Activated T-cell treated with anti-CD3 and anti-CD28 coated beads for 1 hour (primary cell): ENCODE measurements at places on chromosomes 7 and 10.

- no peak for DNase-seq
Observed at GRCh38 chr10:30000802-30001571, 58.4 kb downstream of the JCAD start.

DNA sequence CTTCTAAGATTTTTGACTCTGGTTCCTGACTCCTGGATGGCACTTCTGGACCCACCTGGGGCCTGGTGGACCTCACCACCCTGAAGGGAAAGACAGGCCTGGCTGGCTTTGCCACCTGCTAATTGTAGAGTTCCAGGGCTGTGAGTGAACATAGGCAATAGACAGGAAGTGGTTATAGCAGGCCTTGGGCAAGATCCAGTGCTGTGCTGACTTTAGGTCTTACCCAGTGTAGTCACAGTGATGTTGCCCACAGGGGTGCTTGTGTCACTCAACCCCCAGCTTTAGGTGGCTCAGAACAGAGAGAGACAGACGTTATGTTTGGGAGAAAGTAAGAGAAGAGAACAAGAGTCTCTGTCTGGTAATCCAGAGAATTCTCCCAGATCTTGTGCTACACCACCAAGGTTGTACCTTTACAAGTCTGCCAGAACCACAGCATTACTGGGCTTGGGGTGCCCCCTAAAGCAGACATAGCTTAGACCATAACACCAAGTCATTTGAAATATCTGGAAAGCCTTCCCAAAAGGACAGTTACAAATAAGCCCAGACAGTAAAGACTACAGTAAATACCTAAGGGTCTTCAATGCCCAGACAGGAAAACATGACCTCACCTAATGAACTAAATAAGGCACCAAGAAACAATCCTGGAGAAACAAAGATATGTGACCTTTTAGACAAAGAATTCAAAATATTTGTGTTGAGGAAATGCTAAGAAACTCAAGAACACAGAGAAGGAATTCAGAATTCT, 303.4 kb downstream of the PCLO start:
- no peak for DNase-seq

DNA sequence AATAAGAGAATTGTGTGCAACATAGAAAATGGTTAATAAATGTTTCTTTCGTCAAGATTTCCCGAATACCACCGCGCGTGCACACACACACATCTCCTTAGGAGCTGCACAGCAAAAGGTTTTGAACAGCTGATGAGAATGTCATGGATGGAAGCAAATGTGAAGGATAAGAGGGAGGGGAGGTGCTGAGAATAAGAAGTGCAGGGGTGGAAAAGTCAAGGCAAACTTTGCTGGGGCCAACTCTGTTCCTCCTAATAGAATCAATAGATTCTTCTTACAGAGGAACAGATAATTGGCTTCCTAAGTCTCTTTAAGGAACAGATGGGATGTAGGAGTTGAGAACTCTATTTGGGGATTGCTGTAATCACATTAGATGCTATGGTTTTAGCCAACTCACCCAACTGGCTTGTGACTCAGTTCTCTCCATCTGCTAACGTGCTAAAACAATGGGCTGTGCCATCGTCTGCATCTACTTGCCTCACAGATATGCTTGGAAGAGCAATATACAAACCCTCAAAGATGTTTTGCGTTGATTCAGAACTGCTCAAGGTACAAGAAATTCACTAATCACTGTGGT, 408.2 kb upstream of the CELF2 start:
- DNase-seq = no peak

- no peak for DNase-seq
Observed at GRCh38 chr10:132425757-132426155, 28.8 kb downstream of the PWWP2B start.

- no peak for DNase-seq
Observed at GRCh38 chr10:86411281-86411841, 44.8 kb upstream of the GRID1 start.

GRCh38 chr7:42244828-42245227, 7.8 kb upstream of the GLI3 start:
- DNase-seq = no peak

GRCh38 chr10:80411681-80412220, 3.4 kb downstream of the PRXL2A start:
- DNase-seq = no peak

- DNase-seq = no peak
Observed at GRCh38 chr7:23970193-23970592, 260.2 kb downstream of the STK31 start.

DNA sequence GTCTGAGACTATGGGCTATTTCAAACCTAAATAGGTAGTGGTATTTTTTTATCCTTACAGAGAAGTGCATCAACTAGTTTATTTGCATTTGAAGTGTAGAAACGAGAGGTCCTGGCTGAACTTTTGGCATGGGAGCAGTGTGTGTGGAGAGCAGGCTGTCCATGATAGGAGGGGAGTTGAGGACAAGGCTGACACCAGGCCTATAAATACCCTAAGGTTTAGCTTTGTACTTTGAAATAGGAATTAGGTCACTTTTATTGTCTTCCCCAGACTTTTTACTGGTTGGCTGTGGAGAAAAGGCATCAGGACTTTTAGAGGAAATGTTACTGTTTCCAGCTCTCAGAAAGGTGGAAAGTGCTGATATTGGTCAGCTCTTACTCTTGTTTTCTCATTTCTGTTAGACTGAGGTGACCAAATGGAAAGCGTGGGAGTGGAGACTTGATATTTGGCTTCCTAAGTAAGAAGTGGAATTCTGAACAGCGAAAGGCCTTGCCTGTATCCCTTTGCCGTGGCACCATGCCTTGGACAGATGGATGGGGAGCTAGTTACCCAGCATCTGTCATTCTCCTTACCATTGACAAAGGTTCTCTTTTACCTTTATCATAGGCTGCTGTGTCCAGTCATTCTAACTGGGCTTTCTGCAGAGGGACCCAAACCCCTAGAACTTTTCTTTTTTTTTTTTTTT, 46.0 kb downstream of the GBF1 start:
- DNase-seq = no peak

- no peak for DNase-seq
Observed at GRCh38 chr7:76040126-76040525, 7.7 kb downstream of the STYXL1 start.

DNA sequence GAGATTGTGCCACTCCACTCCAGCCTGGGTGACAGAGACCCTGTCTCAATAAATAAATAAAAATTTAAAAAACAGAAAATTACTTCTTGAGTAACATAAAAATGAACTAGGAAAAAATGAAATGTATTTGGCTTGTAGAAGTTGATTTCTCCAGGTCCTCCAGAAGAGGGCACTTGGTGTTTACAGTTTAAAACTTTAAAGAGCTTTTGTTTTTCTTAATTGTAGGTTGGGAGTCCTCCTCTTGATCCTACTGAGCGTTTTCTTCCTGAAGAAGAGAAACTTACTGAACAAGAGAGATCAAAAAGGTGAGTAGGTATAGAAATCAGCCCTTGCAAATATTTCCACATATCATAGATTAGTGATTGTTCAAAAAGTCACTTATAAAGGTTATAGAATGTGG, 16.2 kb downstream of the KIFBP start:
- DNase-seq = no peak

DNA sequence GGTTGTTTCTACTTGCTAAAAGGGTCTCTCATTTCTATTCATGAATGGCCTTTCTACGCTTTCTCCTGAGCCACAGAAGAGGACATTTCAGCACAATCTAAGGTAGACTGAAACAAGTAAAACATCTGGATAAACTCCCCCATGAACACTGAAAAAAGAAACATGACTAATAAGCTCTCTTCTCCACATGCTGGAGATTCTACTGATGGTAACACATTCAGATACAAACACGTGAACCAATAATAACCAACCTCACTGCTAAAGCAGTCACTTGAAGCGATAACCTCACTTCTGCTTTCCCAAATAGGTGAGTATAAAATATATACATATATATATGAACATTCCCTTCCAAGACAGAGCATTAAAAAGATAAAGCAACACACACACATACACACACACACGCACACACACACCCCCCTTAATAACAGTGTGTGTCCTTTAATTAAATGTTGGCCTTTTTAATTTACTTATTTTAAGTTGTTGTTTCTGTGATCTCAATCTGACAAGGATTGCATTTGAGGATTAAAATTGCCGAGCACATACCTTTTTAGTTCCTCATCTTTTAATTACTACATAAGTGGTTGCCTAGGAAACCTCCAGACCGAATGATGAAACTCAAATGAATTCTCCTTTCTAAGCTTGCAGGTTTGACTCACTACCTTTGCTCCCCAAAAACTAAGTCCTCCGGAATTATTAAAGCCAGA, 292.4 kb upstream of the KLF14 start:
- DNase-seq = no peak

- no peak for DNase-seq
Observed at GRCh38 chr7:159015454-159016410, 128.9 kb downstream of the VIPR2 start.

GRCh38 chr10:103431902-103432301, 20.3 kb downstream of the CALHM2 start:
- DNase-seq = no peak

DNA sequence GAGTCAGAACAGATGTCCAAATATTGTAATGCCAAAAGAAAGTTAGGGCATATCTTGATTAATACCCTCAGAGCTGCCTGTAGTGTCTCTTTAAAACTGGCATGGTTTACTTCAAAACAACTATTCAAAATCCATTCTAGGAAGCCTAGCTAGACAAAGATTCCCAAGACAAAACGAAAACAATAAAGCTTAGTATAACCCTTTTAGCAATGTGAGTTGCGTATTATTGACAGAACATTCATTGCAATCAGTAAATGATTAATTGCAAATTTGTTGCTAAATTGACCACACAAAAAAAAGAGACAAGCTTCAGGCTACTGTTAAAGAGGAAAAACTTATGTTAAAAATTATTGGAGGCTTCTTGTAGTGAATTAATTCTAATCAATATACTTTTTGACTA, 406.9 kb downstream of the DGKB start:
- DNase-seq = no peak

- DNase-seq = no peak
Observed at GRCh38 chr7:117017702-117018266, 64.5 kb downstream of the ST7 start.

DNA sequence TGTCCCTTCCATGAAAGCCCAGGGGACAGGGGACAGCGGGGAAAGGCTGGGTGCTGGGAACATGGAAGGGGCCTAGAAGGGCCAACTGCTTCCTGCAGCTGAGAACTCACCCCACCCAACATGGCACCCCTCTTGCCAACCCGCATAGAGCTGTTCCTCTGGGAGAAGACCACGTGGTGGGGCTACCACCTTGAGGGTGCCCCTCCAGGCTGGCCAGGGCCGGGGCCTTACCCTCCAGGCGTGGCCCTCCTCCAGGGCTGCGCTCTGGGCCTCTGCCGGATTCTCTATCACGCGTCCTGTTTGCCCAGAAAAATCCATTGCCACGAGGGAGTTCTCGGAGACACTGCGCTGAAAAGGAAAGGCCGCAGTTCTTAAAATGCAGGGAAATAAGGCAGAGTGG, 39.9 kb upstream of the DDC start:
- DNase-seq = no peak

DNA sequence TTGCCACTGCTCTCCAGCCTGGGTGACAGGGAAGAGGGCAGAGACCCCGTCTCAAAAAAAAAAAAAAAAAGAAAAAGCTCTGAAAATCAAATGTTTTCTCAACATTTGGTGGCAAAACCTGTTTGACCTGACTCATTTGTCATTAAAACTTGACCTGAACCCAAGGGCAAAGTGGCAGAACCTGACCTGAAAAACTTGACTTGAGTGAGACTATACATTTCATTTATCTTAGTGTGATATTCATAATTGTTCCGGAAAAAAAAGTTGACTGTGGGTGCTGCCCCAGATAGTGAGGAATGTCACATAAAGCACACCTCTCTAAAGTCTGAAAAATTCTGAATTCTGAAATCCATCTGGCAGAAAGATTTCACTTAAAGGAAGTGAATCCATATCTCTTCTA, 2.3 kb upstream of the TAX1BP1 start:
- no peak for DNase-seq

DNA sequence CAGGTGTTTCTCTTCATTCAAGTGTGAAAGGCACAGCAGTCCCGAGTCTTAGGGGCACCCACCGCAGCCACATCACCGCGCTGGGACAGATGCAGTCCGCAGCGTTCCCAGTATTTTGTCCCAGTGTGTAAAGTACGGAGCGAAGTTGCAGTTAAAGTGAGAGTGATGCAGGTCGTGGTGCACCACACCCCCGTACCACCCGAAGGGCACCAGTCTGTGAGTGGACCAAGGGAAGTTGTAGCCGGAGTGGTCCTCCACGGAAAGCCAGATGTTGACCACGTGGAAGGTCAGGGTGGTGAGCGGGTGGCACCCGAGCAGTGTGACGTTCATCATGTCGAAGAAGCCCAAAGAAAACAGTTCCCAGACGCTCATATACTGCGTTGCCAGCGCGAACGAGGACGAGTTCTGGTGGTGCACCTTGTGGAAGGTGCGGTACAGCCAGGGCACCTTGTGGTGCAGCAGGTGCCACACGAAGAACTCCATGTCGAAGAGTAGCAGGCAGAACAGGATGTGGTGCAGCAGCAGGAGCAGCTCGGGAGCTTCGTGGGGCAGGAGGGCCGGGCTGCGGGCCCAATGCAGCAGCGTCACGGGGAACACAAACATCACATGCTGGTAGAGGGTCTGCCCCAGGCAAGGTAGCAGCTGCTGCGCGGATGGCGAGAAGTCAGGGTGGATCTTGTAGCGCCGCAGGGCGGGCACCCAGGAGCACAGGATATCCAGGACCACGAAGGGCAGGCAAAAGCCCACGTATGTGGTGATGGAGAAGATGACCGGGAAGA, 526 bp downstream of the CH25H start:
- peak; percentile 6 for DNase-seq

DNA sequence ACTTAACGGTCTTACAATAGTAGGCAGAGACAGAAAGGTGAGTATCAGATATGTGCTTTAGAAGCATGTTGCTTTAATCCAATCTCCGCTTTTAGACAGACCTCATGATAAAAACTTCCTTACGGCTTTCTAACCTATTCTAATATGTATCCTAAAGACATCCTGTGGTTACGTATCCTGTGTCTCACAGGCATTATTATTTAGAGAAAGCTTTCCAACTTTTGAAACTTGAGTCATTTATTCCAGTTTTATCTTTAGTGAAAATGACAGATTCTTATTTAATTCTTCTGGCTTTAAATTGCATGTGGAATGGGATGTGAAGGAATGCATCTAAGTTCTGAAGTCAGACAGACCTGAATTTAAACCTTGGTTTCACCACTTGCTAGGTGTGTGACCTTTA, 118.9 kb downstream of the OTUD1 start:
- no peak for DNase-seq

- no peak for DNase-seq
Observed at GRCh38 chr10:110415809-110416208, 81.9 kb upstream of the DUSP5 start.
